ENCODE measurements at places on chromosomes 6 and 20.

DNA sequence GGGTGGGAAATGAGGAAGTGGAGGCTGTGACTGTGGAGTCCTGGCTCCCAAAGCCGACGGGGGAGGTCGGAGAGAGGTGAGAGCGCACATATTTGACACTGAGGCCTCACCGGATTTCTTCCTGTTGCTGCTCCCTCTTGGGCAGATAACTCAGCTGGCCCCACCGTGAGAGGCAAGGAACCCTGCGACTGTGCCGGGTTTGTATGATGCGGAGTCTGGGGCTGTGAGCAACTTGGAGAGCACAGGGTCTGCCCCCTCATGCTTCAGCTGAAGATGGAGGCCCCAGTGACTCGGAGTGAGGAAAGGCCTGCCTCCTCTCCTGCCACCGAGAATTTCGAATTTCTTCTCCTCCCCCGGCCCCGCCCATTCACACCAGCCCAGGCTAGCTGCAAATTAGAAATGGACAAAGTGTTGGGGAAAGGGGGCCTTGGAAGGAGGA lies 160.6 kb downstream of the GRM4 start:
- H3K27ac ChIP-seq, result no peak overlapping the region
- no peaks in the 10 kb centered on the region for H3K36me3 ChIP-seq
- H3K4me3 ChIP-seq, result no peak overlapping the region
- H3K27me3 ChIP-seq, result peaks cover 19% of the 10 kb centered on the region
- peaks cover 5% of the 10 kb centered on the region for H3K4me1 ChIP-seq
- no peak for DNase-seq

GRCh38 chr20:26216025-26216424 lies 519.4 kb upstream of the ZNF337 start:
- no peak overlapping the region for H3K4me3 ChIP-seq
- no peak for DNase-seq
- no peaks in the 10 kb centered on the region for H3K27me3 ChIP-seq
- no peaks in the 10 kb centered on the region for H3K4me1 ChIP-seq
- H3K36me3 ChIP-seq, result no peaks in the 10 kb centered on the region

DNA sequence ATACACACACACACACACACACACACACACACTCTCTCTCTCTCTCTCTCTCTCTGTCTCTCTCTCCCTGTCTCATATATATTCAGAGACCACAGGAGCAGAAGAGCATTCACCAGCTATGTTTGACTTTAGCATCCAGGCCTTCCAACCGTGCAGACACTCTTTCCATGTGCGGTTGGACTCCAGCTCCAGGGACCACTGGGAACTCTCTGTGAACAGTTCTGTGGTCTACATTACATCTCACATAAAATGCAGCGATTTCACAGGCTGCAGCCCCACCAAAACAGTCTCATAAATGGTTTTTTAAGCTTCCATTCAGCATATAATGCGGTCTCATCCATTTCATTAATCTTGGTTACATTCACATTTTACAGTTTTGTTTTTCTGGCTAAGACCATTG lies 508.4 kb upstream of the SULF2 start:
- no peaks in the 10 kb centered on the region for H3K4me1 ChIP-seq
- H3K27ac ChIP-seq, result no peak overlapping the region
- DNase-seq, result no peak
- peaks cover 67% of the 10 kb centered on the region for H3K27me3 ChIP-seq

DNA sequence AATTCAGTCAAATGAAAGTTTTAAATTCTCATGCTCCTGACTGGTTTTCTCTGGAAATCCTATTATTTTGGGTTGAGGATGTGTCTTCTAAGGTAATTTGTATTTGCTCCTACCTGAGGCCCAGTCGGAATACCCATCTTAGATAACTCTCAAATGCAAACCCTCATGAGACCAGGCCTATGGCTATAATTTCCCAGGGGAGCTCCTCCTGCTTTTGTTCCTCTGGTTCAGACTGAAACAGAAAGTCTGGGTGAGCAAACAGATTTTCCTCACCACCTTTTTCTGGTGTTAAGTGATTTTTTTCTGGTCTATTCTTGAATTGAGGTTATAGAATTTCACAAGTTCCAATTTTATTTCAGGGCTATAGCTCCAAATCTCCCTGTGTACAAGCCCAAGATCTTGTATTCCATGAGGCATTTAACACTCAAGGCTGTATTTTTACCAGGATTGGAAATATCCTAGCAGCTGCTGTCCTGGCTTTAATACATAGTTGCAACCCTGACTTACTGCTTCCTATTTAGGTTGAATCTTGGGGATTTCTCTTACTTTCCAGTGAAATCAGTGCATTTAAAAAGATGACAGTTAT lies 169.1 kb upstream of the PTCHD4 start:
- no peaks in the 10 kb centered on the region for H3K4me1 ChIP-seq
- no peak overlapping the region for H3K4me3 ChIP-seq
- H3K27me3 ChIP-seq, result no peaks in the 10 kb centered on the region
- H3K27ac ChIP-seq, result no peak overlapping the region
- H3K36me3 ChIP-seq, result no peaks in the 10 kb centered on the region

- peaks cover 72% of the 10 kb centered on the region for H3K4me1 ChIP-seq
- peak overlapping the region; percentile 100 for H3K27ac ChIP-seq
- DNase-seq, result no peak
Measured at GRCh38 chr6:24718449-24719124, 367 bp downstream of the C6orf62 start.

Measured in central memory CD8-positive, alpha-beta T cell (primary cell).